Bronchial smooth muscle cell (primary cell): ENCODE measurements at places on chromosomes 1 and 21. TPM values are rescaled to one million over a fixed set of nuclear protein-coding genes. Genes with fewer than 3 reads are reported as not detected.

PRRX1 gene
- total RNA-seq: 71.4 and 134 TPM in 2 replicates

NPR1 gene
- 1.9 and 9.4 TPM in 2 replicates for total RNA-seq

TNFAIP8L2 gene
- not detected in 2 replicates for total RNA-seq

CNR2 gene
- not detected in 2 replicates for total RNA-seq

ESPN gene
- total RNA-seq: 0.17 TPM in 1 of 2 replicates, not detected in the other

AIRE gene
- not detected in 2 replicates for total RNA-seq
